ENCODE measurements at places on chromosomes 3 and 15.

- no peak for DNase-seq
These were observed 177.0 kb upstream of the TBL1XR1 start for GRCh38 chr3:177374323-177374722.

DNA sequence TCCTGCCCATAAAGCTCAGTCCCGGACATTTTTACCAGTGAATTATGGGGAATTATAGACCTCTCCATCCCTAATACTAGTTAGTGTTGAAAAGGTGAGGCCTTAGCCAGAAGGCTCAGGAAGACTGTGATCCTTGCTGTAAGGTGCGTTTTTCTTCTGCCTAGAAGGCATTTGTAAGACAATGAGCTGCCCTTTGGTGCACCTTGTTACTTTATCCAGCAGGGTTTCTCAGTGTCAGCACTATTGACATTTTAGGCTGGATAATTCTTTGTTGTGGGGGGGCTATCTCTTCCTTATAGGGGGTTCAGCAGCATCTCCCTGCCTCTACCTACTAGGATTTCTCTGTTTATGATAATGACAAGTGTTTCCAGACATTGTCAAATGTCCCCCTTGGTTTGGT, 108.1 kb upstream of the ABHD17C start:
- no peak for DNase-seq

DNA sequence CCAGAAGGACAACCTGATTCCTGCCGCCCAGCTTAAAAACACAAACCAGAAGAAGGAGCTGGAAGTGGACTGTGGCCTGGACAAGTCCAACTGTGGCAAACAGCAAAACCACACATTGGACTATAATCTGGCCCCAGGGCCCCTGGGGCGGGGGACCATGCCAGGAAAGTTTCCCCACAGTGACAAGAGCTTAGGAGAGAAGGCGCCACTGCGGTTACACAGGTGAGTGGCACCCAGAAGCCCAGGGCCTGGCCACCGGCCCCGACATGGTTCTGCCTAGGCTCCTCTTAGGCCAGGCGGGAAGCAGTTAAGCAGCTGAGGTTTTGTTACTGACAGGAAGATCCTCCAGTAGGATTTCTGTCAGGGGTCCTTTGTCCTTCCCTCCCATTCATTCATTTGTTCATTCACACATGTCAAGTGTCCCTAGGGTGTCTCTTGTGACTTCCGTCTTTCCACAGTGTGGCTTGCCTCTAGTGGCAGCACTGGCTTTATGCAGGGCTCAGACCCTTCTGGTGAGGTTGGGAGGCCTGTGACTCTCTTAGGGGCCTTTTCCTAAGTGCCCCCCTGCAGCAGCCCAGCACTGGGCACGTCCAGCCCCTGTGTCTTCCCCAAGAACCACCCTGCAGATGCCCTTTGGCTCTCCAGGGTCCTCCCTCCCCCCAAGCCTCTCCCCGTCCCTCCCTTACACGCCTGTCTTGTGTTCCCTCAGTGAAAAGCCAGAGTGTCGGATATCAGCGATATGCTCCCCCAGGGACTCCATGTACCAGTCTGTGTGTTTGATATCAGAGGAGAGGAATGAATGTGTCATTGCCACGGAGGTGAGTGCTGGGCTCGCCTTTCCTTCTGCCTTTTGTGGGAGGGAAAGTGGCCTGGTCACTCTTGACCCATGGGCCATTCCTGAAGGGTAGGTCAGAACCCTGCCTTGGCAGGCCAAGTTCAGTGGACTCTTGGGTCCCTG, 7.8 kb downstream of the DLL4 start:
- DNase-seq: no peak

- DNase-seq: no peak
These were observed 145.6 kb upstream of the SLC2A2 start for GRCh38 chr3:171172070-171172469.

GRCh38 chr15:36359286-36359685, 220.1 kb upstream of the CDIN1 start:
- peak; percentile 51 for DNase-seq

DNA sequence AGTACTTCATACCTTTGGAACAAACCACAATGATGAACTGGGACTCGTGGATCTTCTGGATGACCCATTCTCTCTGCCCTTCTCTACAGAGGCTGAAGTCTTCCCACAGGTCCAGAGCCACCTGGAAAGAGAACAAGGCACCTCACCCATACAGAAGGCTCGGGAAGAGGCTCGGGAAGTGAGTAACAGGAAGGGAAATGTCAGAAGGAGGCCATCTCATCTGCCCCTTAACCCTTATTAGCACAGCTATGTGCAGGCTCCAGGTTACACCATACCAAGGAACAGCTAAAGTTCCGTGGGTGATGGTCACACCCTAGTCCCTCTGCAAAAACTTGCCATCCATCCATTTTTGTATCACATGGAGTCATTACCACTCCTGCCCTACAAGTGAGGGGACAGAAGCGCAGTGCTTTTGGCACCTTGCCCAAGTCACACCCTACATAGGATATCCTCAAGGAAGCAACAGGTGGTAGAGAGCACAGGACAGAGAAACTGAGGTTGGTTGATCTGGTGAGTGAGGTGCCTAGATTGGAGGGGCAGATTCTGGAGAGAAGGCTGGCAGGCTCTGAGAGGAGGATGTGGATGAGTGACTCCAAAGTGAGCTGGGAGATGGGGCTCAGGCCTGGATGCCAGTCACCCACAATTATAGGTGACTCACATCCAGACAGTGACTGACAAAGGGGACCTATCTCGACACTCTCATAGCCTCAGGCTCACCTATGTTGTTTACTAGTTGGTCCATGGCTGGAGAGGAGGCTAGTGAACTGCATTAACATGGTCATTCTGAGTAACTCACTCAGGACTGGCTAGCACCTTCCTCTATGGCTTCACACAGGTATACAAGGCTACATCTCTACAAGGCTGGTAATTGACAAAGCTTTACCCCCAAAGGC, 38.2 kb downstream of the SPATA12 start:
- no peak for DNase-seq

DNA sequence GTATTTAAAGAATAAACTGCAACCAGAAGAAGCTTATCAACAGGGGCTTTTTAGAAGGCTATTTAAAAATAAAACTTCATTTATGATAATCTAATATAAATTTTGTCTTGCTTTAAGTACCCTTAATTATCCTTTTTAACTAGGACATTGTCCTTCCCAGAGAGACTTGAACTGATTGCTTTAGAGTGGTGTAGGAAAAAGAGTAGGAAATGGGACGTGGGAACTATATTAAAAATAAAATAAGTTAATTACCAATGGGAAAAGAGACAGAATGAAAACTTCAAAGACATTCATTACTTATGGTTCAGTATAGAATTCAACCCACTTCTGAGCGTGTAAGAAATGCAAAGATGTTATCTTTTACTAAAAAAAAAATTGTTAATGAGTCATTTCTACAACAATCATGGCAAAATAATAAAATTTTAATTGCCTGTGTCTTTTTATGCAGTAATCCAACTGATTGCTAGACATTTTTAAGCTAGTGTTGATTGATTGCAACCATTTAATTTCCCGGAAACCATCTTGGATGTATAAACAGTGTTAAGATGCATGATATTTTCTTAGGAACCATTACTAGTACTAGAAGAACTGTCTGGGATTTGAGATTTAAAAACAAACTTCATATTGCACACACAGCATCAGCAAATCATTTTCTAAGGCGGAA, 298.8 kb upstream of the UMPS start:
- DNase-seq: no peak

DNA sequence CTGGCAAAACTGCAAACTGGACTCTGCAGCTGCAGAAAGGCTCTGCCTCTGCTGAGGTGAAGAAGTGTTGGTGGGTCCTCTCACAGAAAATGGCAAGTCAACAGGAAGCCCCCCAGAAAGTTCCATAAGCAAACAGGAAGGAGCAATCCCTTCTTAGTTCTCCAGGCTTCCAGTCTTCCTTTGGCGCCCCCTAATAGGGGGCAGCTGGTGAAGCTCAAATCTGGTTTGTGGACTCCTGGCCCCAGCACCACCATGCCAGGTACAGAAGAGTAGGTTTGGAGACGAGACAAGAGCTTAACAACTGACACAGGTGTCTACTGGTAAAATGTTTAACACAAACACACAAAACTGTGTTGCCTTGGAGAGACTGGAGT, 35.5 kb downstream of the LEO1 start:
- no peak for DNase-seq

DNA sequence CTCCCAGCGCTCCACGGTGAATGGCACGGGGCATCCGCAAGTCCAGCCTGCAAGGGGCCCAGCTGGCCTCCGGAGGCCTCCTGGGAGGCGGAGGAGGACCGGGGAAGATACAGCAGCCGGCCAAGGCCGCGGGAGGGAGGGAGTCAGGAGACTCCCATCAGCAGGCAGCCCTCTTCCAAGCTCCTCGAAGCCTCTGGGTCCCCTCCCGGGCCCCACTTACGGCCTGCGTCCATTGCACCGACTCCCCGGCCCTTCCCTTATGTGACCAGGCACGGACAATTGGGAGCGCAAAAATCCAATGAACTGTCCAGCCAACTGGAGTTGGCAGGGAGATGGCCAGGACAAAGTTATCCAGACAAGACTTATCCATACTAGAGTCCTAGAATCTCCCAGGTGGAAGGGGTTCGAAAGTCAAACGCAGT, 668 bp downstream of the MFGE8 start:
- no peak for DNase-seq

DNA sequence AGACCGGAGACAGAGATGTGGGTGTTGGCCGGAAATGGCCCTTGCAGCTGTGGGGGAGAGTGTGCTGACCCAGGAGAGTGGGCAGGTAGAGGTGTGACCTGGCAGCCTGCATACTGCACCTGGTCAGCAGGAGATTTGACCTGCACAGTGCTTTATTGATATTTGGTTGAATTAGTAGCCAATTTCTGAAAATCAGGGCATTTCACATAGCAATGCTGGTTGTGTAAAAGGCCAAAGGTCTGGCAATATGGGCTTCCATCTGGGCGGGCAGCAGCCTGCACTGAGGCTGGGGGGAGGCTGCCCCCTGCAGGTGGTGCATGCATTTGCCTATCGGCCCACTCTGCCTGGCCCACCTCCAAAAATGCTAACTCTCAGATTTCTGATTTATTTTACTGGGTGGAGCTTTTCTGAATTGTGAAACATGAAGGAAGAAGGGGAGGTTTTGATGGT, 9.4 kb upstream of the MGLL start:
- peak; percentile 9 for DNase-seq

GRCh38 chr15:82970696-82971095, 15.3 kb upstream of the RAMAC start:
- DNase-seq: no peak

DNA sequence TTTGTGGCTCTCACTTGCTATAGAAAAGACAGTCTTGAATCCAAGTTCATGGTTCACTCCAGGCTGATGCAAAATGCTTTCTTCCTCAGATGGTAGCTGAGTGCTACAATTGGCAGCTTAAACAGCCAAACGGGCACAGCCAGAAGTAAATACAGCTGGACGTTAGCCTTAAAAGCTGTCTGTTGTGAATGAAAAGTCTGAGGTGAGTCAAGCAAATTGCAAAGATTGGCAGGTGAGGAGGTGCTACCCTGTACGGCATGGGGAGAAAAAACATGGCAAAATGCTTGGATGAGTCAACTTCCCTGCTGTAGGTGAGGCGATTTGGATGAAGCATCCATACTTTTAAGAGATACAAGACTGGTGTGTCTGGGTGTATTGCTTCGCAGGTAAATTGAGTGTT, 40.5 kb downstream of the IL5RA start:
- no peak for DNase-seq

GRCh38 chr3:151425627-151426340, 35.1 kb downstream of the IGSF10 start:
- no peak for DNase-seq

DNA sequence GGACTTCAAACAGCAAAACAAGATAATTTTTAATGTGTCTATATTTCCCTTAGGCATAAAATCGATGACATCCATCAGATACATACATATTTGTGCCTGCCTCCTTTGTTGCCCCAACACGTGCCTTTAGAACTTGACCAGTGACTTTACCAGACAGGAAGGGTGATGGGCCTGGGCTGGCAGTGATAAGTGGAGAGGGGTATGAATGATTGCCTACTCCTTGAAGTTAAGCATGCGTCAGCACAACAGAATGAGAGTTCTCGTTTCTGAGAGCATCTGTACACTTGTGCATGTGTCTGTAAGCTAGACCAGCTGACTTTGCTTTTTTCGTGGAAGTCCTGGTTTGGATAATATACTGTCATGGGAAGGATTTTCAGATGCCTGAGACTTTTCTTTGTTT, 54.9 kb upstream of the COL6A6 start:
- no peak for DNase-seq

DNA sequence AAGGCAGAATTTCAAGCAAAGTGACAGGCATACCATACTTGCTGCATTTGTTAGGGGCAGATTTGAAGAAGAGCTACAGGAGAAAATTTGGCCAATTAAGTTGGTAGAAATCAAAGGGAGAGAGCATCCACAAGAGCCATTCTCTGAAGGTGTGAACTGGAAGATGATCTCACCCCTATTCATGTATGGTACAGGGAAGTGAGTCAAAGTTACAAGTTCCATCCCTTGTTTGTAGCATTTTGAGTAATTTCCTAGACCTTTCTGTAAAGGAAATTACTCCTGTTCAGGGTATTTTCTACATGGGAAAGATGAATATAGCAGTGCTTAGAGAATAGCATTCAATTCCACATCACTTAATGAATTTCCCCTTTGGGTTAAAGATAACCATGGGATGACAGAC, 28.4 kb downstream of the TTC14 start:
- no peak for DNase-seq

DNA sequence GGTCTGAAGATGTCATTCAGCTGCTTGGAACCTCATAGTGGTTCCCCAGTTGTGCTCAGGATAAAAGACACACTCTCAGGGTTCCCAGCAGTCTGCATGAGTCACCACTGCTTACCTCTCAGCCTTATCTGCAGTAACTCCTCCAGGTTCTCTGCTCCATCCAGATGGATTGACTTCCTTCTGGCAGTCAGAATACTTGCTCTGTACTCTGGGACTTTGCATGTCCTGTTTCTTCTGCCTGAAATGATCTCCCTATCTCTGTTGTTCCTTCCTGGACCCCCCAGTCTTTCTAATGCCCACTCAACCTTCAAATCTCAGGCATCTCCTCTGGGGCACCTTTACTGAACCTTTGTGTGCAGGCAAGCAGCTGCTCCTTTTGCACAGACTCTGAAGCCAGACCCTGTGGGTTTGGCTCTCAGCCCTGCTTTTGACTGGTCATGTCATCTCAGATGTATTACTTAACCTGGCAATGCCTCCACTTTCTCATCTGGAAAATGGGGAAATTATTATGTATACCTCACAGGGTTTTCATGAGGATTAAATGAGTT, 38.4 kb downstream of the ITPR1 start:
- DNase-seq: no peak

DNA sequence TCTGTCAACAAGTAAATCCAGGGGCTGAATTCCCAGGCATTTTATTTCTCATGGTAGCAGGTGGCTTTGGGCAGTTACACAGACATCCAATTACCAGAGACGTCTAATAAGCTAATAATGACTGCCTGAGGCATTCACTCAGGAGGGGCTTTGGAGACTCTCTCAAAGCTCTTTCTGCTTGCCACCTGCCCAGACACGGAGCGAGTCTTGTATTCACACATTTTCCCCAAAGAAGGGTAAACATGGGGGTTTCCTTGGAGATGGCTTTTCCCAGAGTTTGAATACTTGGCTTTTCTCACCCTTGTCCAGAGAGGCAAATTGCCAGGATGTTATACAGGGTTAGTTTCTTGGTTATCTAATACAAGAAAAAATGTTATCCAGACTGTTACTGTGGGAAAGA, 132.6 kb downstream of the DIPK2A start:
- DNase-seq: peak; percentile 68

- DNase-seq: no peak
These were observed 35.2 kb downstream of the ARMC8 start for GRCh38 chr3:138222131-138222941.

Data from NCI-H446 treated with DMSO at 0.1 percent for 48 hours (cell line).